ENCODE measurements at places on chromosomes 3 and 15. TPM values are rescaled to one million over a fixed set of nuclear protein-coding genes. Genes with fewer than 3 reads are reported as not detected.

GRCh38 chr3:117118604-117119003 lies 409.0 kb downstream of the TUSC7 start:
- H3K27me3 ChIP-seq = no peaks in the 10 kb centered on the region
- H3K36me3 ChIP-seq = no peaks in the 10 kb centered on the region
- H3K27ac ChIP-seq = no peak overlapping the region
- H3K4me1 ChIP-seq = no peaks in the 10 kb centered on the region

GRCh38 chr3:122067214-122067550 lies 12.0 kb downstream of the CD86 start:
- DNase-seq = no peak
- H3K4me3 ChIP-seq = no peak overlapping the region
- H3K4me1 ChIP-seq = no peaks in the 10 kb centered on the region
- no peak overlapping the region for H3K27ac ChIP-seq
- no peaks in the 10 kb centered on the region for H3K36me3 ChIP-seq

SLC6A1 gene
- 13.9 TPM for total RNA-seq

DNA sequence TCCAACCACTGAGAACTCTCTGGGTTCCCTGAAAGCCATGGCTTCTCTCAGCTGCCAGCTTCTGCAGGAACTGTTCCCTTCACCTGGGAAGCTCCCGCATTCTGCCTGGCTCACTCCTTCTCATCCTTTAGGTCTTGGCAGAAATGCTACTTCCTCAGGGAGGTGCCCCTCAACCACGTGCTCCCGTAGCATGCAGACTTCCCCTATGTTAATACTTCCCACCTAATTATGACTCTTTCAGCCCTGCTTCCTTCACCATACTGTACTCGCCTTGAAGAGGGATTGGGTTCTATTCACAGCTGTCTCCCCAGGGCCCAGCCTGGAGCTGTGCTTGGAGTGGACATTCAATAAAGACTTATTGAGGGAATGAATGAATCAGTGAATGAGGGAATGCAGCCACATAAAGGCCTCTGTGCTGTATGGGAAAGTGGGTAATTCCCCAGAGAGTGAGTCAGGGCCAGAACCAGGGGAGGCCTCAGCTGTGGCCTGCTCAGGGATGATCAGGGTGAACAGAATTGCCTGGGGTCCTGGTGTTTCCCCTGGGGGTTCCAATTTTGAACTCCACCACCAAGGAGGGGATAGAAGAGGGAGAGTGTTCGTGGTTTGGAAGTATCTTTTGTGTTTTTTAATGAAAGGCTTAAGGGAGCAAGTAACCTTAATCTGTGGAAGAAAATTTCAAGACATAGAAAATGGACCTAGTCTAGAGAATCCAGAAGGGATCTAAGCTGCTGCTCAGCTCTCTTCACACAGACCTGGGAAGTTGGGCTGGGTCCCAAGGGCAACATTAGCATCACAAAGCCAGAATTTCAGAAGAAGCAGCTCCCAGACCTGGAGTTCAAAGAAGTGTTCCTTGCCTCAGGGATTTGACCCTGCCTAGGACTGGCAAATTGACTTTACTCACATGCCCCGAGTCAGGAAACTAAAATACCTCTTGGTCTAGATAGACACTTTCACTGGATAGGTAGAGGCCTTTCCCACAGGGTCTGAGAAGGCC lies 14.6 kb upstream of the FAM107A start:
- no peak overlapping the region for H3K27ac ChIP-seq
- no peaks in the 10 kb centered on the region for H3K4me1 ChIP-seq
- DNase-seq = no peak

DNA sequence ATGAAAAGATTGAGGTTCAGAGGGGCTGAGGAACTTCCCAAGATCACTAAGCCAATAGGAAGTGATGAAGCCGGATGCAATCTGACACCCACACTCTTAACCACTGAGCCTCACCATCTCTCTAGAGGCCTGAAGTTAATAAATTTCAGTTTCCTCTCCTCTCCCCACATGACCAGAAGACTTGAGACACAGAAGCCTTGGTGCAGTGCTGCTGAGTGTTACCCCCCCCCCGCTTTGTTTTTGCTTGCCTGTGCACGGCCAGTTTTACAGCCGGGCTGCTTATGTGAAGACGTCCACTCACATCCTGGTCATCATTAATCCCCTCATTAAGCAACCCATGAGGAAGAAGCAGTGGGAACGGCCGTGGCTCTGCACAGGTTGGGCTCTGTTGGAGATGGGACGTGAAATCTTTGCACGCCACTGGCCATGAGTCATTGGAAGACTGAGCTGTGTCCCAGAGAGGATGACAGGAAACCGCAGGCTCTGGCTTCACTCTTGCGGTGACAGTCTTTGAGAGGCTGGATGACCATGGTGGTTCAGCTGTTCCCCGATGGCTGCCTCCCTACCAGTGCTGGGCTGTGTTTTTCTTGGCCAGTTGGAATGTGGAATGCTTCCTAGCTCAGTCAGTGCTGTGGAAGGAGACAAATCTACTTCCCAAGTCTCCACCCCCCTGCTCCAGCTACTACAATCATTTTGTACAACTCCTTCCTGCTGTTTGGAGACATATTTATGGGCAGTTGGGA lies 232.6 kb upstream of the LRTM1 start:
- no peaks in the 10 kb centered on the region for H3K4me1 ChIP-seq
- no peaks in the 10 kb centered on the region for H3K36me3 ChIP-seq
- H3K27ac ChIP-seq = no peak overlapping the region
- no peak overlapping the region for H3K4me3 ChIP-seq
- no peak for DNase-seq
